Activated B cell treated with CpG ODN at 0.5 μM for 24 hours (primary cell): ENCODE measurements at places on chromosomes 16 and 17.

DNA sequence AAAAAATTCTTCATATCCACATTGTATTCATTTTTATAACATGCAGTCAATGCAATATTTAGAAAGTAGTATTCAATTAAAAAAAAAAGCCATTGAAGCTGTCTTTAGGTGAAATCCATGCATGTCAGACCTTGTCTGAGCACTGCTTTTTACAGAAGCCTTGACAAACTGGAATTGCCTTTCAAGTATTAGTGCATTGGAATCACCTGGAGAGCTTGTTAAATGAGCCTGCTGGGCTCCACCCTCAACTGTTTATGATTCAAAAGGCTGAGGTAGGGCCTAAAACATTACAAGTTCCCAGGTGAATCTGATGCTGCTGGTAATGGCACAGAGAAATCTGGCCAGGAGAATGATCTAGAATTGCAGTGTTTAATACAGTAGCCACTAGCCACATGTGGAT, 85.8 kb downstream of the HIC1 start:
- no peak for DNase-seq

DNA sequence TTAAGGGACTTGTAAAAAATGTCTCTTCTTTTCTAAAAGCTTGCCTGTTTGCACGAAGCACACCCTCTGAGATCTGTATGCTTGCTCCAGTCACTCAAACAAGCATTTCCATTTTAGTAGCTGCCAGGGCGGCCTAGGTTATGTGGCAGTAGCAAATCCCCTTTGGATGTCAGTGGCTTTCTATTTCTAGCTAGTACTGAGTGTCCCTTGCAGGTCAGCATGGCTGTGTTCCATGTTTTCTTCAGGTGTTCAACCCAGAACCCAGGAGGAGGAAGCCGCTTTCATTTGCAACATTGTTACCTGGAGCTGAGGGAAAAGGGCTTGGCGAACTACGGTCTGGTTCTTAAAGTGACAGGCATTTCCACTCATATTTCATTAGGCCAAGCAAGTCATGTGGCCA, 36.4 kb downstream of the FOXL1 start:
- DNase-seq: no peak

DNA sequence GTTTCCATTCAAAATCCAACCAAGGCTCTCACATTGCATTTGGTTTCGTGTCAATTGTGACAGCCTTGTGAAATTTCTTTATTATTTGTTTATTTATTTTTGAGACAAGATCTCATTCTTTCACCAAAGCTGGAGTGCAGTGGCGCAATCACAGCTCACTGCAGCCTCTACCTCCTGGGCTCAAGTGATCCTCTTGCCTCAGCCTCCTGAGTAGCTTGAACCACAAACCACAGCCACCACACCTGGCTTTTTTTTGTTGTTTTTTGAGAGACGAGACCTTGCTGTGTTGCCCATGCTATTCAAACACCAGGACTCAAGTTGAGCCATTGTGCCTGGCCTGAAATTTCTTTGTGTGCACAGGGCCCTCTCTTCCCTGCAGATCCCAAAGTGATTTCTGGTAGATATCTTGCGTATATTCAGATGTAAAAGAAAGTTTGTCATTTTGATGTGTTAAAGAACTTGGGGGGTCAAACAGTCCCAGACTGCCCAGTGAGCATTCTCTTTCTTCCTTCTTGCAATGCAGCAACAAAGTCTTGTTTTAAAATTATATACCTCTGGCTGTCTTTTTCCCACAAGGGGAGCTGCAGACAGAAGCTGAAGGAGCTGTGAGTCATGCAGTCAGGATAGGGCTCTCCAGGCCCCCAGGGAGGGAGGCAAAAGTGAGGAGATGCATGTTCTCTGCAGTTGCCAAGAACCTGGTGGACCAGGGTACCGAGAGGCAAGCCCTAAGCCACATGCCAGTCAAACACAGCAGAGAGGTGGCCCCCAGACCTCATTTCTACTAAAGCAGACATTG, 15.5 kb upstream of the USP22 start:
- DNase-seq: no peak

GRCh38 chr16:27795992-27796614, 246.2 kb downstream of the KATNIP start:
- DNase-seq: no peak

DNA sequence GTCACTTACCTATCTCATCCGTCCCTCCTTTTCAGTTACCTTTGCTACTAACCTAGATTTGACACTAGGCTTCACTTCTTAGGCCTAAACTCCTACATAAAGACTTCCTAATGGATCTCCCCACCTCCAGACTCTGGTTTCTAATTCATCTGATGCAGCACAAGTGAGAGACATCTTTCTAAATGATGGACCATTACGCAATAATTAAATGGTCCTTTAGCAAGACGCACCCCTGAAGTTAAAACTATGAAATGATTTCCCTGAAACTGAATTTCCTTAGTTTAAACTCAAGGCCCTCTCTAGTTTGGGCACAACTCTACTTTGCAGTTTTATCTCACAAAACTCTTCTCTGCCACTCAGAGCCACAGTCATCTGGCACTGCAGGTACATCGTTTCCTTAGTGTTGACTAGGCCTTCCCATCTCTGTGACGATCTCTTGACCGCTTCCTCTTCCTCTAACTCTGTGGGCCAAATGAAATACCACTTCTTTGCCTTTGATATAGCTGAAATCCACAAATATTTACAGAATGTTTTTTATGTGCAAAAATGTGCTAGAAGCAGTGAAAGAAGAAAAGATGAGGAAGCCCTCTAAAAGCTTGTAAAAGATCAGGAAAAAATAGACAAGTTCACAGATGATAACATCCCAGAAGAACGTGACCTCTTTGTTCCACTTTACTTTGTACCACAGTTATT, 3.3 kb downstream of the SYNRG start:
- no peak for DNase-seq

DNA sequence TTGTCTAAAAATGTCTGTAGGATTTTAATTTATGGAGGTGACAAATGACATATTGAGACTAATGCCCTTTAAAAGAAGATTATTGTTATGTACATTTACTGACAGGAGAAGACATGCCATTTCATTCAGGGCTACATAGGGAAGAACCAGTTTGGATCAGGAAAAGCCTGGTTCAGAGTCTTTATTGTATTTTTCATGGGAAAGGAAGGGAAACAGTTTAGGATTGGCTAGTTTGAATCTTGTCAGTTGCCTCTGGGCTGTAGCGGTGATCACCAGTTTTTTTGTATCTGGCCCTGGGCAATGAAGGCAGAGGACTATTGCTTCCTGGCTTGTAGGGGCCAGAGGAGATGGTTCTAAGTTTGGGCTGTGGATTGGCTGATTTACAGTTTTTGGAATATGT, 31.8 kb downstream of the NSRP1 start:
- no peak for DNase-seq

DNA sequence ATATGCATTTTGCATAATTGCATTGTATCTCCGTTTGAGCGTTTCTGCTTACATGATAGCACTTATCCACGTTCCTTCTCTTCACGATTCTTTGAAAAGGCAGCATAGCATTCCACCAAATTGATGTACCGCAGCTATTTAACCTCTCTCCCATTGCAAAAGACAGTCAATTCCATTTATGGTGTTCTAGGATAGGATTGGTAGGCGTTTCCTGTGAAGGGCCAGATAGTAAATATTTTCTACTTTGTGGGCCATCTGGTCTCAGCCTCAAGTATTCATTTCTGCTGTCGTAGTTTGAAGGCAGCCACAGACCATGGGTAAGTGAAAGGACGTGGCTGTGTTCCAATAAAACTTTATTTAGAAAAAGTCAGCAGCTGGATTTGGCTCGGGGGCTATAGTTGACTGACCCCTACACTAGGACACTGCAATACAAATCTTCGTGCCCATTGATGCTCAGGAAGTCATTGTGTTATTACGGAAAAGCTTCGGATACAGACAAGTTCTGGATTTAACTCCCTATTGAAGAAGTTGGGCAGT, 10.1 kb downstream of the SNX29 start:
- DNase-seq: no peak

DNA sequence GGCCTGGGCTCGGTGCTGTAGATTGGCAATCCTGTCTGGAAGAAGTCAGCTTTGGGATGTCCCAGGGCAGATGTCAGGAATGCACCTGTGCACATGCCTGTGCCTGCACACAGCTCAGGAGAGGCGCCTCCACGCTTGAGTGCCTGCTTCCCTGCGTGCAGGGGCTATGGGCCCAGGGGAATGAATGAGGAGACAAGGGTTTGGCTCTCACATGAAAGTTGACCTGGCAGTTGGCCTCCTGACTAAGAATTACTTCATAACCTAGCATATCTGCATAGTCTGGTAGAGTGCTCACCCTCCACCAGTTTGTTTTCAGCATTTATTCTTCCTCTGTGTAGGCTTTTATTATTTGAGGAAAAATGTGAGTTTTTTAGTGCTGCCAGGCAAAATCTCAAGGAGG, 50.0 kb downstream of the PLD6 start:
- DNase-seq: no peak
